WERI-Rb-1 (cell line): ENCODE measurements at places on chromosomes 4 and X.

DNA sequence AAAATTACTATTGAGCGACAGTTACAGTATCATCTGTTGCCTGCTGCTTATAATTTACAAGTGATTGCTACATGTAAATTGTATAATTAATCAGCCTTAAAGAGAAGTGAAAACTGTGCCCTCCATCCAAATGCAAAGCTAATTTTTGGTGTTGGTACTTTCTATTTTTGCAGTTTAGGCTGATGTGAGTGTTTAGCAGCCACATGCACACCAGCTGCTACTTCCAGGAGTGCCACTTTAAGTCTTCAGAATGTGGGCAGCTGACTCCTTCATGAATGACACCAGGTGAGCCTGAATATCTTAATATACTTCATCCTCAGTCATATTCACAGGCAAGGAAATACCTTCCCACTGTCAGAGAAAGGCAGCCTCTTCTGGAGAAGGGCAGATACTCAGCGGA lies 149.8 kb upstream of the RASGEF1B start:
- DNase-seq, result no peak

DNA sequence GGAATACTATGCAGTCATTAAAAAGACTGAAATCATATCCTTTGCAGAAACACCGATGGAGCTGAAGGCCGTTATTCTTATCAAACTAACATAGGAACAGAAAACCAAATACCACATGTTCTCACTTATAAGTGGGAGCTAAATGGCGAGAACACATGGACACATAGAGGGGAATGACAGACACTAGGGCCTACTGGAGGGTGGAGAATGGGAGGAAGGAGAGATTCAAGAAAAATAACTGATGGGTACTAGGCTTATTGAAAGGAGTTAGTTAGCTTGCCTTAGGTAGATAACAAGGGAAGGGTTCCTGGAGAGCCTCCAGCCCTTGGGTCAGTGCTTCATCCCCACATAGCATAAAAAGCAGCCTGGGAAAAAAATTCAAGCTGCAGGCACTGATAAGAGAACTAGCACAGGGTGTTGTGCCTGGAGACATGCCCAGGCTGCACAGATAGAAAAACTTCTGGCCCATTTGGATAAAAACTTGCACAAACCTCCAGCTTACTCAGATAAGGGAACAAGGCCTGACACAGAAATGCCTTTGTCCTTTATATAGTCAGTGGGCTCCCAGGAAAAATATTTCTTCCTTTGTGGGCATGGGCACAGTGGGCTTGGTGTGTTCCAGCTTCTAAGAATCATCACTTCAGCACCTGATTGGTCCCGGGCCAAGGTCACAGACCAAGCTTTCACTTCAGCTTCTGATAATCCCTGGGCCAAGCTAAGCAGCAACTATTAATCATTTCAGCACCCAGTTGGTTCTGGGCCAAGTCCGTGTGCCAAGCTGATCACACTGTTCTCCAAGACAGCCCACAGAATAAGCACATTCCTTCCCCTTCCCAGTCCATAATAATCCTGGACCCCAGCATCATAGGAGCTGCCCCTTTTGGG lies 23.1 kb upstream of the PWWP3B start:
- DNase-seq, result no peak

GRCh38 chrX:111355523-111356115 lies 56.4 kb downstream of the DCX start:
- DNase-seq, result no peak

GRCh38 chrX:40179283-40179682 lies 81.5 kb upstream of the BCOR start:
- DNase-seq, result no peak

DNA sequence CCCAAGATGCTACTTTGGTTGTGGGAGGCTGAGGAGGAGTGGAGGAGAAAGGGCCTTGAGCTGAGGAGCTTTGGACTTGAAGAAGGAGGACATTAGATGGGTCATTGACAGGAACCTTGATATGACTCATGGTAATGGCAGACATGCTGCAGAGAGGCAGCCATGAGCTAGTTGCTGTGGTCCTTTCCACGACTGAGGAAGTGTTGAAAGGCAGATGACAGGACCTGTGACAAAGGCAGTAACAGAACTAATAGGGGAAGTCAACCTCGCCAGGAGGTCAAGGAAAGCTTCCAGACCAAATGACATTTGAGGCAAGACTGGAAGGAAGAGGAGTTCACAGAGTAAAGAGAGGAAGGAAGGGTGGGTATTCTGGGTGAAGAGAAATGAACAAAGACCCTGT lies 7.6 kb upstream of the XPNPEP2 start:
- no peak for DNase-seq

DNA sequence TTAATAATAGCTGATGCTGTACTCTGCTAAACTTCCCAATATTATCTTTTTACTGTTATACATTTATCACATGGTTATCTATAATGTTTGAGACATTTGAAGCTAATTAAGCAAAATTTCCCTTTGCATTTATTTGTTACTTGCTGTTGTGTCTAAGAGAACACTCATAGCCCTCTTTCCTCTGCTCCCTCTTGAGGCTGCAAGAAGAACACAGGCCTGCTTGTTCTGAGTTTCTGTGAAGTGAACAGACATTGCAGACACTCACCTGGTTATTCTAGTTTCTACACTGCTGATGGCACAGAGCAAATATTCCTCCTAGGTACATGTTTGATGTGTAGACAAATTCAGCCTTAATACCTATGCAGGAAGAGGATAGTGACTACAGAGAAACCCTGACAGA lies 367.8 kb downstream of the GASK1B start:
- no peak for DNase-seq

- peak; percentile 38 for DNase-seq
Measured at GRCh38 chr4:125042041-125042440, 272.7 kb upstream of the FAT4 start.
